Stimulated activated CD8-positive, alpha-beta memory T cell treated with anti-CD3 and anti-CD28 coated beads, Interleukin-4, amount 100 ng/mL, for 1 hour (primary cell): ENCODE measurements at places on chromosomes 1 and 21.

- DNase-seq = no peak
These were observed 49.5 kb upstream of the BCL10 start for GRCh38 chr1:85325920-85326319.

DNA sequence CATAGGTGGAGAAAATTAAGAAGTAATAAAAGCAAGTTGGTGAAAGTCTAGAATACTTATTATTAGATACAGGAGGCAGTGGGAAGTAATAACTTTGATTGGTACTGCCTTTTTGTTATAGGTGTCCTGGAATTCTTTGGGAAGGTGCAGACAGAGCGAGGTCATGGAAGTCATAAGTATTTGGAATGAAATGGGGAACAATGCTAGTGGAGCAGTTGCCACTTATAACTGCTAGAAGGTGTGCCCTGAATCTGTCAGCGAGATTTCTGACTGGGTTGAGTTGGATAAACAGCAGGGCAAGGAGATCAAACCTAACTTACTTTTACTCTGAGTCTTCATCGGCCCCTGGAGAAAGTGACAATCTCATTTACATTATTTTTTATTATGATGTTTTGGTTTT lies 69.6 kb downstream of the LHX9 start:
- no peak for DNase-seq

GRCh38 chr1:74407902-74408301 lies 104.5 kb downstream of the LRRC53 start:
- no peak for DNase-seq

- no peak for DNase-seq
These were observed 58.9 kb downstream of the CD46 start for GRCh38 chr1:207810606-207811295.

DNA sequence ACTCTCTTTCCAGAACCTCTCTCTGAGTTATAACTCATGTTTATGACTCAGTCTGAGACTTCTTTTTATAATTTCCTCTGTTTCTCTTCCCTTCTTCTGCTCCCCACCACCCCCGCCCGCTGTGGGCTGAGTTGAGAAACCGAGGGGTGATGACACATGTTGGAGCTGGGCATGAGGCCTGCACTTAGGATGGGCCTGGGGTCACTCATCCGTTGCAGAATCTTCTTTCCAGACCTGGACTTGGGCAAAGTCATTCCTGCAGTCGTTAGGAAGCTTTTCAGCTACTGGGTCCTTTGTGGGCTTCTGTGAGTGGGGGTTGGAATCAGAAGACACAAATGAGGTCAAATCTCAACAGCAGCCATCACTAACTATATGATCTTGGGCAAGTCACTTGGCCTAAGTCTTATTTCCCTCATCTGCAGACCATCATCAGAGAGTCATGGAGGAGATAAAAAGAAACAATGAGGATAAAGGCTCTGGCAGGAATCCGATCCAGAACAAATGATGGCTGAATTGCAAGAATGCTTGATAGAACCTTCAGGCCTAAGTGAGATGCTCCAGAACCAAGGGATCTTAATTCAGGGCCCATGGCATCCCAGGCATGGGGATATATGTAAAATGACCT lies 53.4 kb downstream of the RPS6KA1 start:
- no peak for DNase-seq

- no peak for DNase-seq
These were observed 122.5 kb downstream of the KIAA0319L start for GRCh38 chr1:35434703-35435102.
